ENCODE measurements at places on chromosomes 6 and 20.
A peak's percentile ranks its signal among the peaks of the same experiment; 100 is the strongest.

GRCh38 chr6:2020909-2021308 is 224.5 kb downstream of the GMDS start:
- no peak for DNase-seq

DNA sequence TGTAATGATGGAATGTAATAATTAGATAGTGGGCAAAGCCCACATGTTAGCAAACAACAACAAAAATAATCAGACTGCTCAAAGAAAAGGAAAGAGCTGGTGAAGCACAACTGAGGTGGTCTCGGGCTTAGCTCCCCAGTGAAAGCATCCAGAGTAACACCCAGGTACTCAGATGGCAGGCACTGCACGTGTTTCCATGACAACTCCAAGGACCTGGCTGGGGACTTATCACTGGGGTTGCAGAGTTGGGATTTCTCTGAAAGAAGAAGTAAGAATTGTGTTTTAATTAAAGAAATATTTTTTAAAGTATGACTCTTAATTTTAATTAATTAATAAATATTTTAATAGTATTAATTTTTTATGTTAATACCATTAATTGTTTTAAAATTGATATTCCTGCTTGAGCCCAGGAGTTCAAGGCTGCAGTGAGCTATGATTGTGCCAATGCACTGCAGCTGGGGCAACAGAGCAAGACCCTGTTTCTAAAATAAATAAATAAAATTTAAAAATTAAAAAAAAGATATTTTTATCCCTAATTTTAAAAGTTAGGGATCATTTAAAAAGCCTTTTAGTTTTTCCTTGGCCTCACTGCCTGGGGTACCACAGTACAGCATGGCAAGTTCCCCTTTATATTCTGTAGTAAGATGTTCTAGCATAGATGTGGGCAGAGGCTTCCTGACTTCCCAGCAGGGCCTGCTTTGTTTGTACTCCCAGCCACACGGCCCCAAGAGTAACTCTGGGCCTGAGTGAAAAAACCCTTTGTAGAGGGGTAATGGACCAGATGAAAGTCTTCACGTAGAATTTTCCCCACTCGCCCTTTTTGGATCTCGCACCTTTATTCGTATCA is 42.2 kb upstream of the UST start:
- DNase-seq = no peak

DNA sequence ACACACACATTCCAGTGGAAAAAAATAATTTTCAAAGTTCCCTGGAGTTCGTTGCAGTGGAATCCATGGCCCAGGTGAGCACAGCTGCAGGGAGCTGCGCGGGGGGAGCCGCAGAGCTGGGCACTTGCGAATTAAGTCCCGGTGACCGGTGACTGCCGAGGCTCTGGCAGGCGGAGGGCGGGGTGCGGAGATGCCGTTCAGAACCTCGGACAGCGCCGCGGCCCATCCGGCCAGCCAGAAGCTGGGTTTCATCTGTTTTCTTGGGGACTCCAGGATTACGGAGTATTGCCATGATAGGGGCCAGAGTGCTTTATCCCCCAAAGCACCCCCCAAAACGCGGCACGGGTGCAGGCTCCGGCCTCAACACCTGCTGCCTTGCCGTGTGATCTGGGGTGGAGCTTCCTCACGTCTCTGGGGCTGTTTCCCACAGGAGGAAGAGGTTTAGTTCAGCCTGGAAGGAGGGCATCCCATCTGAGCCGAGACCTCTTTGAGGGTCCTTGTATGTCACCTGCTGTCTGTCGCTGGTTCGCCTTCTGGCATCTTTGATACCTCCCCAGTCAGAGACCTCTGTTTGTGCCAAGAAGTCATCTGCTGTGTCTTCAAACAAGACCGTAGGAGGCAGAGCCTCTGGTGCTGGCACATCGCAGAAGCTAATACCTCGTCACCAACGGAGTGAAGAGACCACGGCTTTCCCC is 99.4 kb downstream of the YTHDF1 start:
- no peak for DNase-seq

DNA sequence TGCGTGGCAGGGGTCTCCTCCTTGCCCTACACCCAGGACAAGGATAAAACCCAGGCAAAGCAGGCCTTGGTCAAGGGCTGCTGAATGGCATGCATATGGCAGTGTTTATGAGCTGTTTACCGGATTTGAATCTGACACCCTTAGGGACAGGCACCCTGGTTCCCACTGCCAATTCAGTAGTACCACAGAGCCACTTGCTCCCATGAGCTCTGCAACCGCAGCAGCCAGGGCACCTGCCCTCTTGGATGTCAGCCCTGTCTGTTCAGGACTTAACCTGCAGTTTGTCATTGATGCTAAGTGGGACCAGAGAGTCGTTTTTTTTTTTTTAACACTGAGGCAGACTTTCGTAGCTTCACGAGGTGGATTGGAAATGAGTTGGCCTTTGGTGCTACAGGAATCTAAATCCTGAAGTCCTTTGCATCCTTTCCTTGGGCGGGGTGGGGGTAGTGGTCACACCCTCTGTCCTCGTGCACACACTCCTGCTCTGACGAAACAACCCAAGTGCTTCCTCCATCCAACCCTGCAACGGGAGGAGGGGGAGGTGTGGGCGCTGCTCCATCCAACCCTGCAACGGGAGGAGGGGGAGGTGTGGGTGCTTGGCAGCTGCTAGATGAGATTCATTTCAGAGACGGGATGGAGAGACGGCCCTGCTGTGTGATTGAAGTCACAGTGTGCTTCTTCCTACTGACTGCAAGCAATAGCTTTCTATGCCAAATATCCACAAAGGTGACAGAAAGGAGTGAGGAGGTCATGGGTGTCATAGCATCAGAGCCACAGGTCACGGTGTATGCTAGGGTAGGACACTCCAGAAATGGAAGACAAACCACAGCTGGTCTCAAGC is 166.5 kb downstream of the SMOC2 start:
- DNase-seq = no peak

GRCh38 chr6:47180633-47181032 is 129.1 kb downstream of the TNFRSF21 start:
- no peak for DNase-seq

GRCh38 chr6:53171605-53172467 is 23.2 kb upstream of the GCM1 start:
- peak; percentile 55 for DNase-seq

DNA sequence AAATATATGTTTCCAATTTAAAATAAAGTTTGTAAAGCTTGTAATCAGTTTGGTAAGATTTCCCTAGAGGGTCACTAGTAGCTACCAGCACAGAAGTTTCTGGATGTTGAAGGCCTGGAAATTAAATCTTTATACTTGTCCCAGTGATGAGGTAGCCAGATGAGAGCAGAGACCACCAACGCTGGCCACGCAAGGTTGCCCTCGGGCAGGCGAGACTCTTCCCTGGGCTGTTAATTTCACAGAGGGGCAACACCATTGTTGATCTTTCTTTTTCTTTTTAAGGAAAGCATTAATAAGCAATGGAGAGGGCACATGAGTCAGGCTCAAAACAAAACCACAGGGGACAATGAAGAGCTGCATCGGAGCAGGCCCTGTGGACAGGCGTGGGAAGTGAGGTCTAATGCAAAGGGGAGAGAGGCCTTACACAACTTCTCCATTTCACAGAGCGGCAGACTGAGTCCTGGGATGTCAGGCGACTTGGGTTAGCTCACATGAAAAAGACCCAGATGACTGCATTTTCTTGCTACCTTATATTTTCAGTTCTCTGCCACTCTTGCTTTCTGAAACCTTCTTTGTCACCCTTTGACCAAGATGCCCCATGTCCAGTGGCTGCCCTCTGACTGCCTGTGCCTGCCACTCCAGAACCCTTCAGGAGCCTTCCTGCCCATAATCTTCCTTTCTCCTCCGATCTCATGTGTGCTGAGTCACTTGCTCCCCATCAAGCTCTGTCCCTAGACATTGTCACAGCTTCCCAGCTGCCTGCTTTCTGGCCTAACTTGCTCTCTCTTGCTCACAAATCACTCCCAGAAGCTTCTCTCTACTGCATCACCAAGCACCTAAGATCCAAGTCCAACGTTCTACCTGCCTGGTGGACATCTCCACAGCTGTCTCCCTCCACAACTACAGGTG is 107.7 kb upstream of the CDYL start:
- no peak for DNase-seq

DNA sequence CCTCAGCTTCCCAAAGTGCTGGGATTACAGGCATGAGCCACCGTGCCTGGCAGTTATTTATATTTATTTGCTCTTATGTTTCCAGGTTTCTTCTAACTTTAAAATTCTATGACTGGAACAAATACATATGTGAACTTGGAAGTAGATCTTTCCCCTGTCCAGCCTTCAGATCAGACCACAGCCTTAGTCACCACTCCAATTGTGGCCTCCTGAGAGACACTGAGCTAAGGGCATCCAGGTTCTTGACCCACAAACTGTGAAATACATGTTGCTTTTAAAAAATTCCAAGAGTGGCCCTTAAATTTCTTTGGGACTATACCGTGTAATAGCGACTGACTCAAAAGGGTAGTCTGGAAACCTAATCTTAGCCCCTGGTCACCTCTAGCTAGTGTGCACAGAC is 1.5 kb upstream of the ADGRG6 start:
- DNase-seq = no peak

DNA sequence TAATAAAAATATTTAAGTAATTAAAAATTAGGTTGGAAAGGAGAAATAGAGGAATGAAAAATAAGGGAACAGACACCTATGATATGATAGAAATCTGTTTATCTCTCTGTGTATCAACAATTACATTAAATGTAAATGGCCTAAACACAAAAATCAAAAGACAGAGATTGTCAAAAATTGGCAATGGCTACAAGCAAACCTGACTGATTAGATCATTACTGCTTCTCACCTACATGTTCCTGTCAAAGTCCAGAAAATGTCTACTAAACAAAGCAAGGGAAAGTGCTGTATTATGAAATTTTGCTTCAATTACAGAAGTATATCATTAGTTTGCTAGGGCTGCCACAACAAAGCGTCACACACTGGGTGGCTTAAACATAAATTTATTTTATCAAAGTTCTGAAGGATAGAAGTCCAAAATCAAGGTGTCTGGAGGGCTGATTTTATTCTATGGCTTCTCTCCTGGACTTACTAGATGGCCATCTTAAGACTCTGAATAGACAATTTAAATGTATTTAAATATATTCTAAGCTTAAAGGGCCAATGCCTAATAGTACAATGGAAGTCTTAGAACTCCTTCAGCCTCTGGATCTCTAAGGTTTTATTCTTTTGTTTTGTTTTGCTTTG is 6.3 kb downstream of the ME1 start:
- no peak for DNase-seq

DNA sequence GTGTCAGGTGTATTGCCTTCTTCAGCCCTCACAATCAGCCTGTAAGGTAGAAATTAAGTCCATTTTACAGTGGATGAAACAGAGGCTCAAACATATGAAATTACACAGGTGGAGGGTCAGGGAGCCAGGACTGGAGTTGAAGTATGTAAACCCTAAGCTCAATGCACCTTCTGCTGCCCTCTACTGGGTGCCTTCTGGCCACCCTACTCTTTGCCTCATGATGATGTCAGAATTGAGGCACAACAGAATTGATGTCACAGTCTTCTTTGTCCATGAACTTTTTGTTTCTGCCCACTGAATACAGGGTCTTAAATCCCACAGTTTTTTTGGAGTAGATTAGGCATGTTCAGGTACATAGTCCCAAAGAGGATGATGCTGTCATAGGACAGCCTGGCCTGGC is 400.8 kb upstream of the CHD6 start:
- DNase-seq = no peak

DNA sequence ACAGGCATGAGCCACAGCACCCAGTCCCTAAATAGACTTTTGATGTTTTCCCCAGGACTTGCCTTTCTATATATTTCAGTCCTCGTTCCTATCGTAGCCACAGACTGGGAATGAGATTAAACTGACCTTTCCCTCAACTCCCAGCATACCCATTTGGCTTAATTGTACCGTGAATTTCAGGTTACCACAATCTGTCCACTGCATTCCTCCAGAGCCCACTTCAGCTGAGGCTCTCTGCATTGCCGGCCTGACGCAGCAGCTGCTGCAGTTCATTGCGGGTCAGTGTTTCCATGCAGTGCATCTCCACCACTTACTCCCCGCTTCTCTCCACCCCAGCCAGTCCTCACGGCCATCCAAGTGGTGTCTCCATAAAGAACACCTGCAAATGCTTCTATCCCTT is 103.1 kb upstream of the RIN2 start:
- DNase-seq = no peak

DNA sequence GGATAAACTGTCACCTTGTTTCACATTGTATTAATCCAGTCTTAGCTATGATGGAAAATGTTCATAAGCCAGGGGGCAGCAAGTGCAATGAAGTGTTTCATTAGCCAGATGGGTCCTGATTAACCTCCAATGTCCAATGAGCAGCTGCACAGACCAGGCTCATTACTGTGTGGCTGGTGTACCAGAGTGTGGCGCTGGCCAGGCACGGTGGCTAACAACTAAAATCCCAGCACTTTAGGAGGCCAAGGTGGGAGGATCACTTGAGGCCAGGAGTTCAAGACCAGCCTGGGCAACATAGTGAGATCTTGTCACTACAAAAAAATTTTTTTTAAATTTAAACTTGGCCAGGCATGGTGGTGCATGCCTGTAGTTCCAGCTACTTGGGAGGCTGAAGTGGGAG is 201.7 kb upstream of the FOXQ1 start:
- DNase-seq = no peak

- DNase-seq = no peak
Observed at GRCh38 chr6:41074692-41075436, 2.1 kb downstream of the NFYA start.

DNA sequence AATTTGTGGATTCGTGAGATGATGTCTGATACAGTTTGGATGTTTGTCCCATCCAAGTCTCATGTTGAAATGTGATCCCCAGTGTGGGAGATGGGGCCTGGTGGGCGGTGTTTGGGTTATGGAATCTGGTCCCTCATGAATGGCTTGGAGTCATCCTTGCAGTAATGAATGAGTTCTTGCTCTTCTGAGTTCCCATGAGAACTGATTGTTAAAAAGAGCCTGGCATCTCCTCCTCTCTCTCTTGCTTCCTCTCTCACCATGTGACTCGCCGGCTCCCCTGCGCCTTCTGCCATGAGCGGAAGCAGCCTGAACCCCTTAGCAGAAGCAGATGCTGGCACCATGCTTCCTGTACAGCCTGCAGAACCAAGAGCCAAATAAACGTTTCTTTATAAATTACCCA is 30.5 kb upstream of the RPP40 start:
- no peak for DNase-seq

GRCh38 chr20:59984541-59984940 is 26.3 kb downstream of the CDH26 start:
- no peak for DNase-seq

DNA sequence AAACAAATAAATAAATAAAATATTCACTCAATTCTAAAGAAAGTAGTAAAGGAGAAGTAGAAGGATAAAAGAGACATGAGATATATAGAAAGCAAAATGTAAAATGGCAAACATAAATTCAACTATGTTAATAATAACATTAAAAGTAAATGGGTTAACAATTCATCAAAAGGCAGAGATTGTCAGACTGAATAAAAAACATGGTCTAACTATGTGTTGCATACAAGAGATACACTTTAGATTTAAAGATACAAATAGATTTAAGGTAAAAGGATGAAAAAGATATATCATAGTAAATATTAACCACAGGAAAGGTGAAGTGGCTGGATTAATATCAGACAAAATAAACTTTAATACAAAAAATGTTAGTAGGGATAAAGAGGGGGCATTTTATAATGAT is 35.8 kb upstream of the PDE10A start:
- no peak for DNase-seq

- no peak for DNase-seq
Observed at GRCh38 chr6:135540207-135540840, 42.8 kb upstream of the AHI1 start.

GRCh38 chr20:19746396-19746795 is 11.7 kb upstream of the RIN2 start:
- no peak for DNase-seq

GRCh38 chr20:55569084-55569483 is 436.2 kb downstream of the CBLN4 start:
- no peak for DNase-seq

GRCh38 chr6:34243901-34244884 is 4.6 kb downstream of the SMIM29 start:
- DNase-seq = peak; percentile 72
